ENCODE measurements at places on chromosomes 3 and 15.
A peak's percentile ranks its signal among the peaks of the same experiment; 100 is the strongest.

DNA sequence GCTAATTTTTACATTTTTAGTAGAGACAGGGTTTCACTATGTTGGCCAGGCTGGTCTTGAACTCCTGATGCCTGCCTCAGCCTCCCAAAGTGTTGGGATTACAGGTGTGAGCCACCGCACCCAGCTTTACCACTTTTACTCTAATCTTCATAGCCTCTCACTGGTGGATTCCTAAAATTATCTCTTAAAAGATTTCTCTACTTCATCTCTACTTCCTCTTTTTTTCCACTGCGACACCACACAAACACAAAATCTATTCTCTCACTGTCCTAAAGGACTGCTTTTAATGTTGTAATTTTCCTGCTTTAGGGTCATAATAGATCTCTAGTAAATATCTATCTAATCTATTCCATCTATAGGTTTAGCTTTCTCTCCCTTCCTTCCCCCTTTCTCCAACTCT lies 34.0 kb upstream of the TBL1XR1 start:
- no peak for DNase-seq

DNA sequence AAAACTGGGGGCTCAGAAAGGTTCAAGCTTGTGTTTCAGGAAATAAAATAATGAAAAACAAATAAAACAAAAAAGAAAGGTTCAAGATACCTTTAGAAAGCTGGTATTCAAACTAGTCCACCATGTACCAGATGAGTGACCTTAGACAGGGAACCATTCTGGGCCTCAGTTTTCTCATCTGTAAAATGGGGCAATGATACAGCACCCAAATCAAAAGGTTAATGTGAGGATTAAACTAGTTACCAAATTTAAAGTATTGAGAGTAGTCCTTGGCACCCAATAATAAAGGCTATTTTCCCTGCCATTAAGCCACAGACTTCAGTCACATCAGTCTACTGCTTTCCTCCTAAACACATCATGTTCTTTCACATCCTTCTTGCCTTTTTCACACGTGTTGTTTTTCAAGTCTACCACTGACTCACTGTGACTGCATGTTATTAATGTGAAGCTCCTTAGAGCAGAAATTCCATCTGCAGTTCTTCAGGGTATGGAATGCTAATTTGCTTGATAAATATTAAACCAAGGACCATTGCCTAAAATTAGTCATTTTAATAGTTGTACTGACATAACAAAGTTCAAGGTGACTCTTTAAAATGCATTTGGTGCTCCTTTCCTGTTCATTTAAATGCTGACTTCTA lies 19.9 kb downstream of the TAMM41 start:
- DNase-seq, result no peak

GRCh38 chr3:106522397-106522796 lies 653.6 kb upstream of the CBLB start:
- DNase-seq, result no peak

- DNase-seq, result no peak
Observed at GRCh38 chr3:195548987-195549386, 5.9 kb upstream of the PPP1R2 start.

- DNase-seq, result no peak
Observed at GRCh38 chr15:77981281-77982126, 96.0 kb downstream of the TBC1D2B start.

GRCh38 chr3:161560008-161560637 lies 63.5 kb downstream of the OTOL1 start:
- peak; percentile 28 for DNase-seq

GRCh38 chr3:37124435-37124834 lies 49.9 kb downstream of the LRRFIP2 start:
- DNase-seq, result no peak

- no peak for DNase-seq
Observed at GRCh38 chr3:101179637-101180036, 140.7 kb downstream of the IMPG2 start.

GRCh38 chr15:63530752-63531299 lies 26.4 kb downstream of the USP3 start:
- no peak for DNase-seq

- DNase-seq, result peak; percentile 24
Observed at GRCh38 chr3:50271314-50271936, 2.5 kb downstream of the SEMA3B start.

- DNase-seq, result no peak
Observed at GRCh38 chr3:160444411-160444810, 5.2 kb downstream of the TRIM59 start.

GRCh38 chr15:76327191-76328105 lies 9.1 kb upstream of the ISL2 start:
- DNase-seq, result no peak

DNA sequence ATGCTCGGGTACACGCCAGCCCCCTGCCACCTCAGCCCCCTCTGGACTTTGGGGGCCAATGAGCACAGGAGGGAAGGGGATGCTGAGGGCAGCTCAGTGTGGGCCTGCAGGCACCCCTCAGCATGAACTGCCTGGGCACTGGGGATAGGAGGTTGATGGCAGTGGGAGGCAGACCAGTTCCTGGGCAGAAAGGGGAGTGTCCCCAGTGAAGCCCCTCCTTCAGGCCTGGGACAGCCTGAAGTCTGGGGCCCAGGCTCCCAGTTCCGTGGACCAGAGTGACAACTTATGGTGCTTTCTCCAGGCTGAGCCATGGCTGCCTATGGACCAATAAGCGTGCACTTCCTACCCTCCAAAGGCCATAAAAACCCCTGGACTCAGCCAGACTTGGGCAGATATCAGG lies 63.3 kb upstream of the IMPG2 start:
- no peak for DNase-seq

DNA sequence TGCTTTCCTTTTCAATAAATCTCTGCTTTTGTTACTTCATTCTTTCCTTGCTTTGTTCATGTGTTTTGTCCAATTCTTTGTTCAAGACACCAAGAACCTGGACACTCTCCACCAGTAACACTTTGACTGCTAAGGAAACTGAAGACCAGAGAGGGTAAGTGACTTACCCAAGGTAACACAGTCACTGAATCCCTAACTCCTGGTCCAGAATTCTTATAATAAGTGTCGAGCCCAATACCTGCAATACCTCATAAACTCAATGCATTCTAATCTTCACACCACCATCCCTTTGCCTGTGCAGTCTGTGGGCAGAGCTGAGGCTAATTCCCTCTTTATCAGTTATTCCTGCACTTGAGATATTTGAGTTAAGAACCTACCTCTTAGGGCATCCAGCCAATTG lies 237.8 kb downstream of the UACA start:
- no peak for DNase-seq

DNA sequence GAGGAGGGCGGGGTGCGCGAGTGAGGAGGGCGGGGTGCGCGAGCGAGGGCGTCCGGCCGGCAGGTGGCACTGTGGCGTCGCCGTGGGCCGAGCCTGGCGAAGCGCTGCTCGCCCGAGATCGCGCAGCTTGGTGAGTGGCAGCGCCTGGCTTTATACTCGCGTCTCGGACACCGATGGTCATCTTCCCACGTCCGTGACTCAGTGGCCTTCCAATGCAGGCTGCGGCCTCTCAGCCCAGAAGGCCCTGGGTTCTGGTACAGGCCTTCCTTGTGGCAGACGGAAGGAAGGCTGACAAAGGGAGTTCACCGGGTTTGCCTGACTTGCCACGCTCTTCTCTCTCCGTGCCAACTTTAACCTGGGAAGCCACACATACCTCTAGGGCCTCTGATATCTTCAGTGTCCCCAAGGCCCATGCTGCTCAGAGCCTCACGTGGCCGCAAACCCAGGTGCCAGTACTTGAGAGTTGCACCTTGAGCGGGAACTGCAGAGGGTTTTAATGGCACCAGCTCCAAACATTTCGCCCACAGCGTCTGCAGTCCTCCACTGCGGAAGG lies 195.3 kb upstream of the LYSMD4 start:
- DNase-seq, result peak; percentile 82

GRCh38 chr15:76342382-76343201 lies 6.0 kb downstream of the ISL2 start:
- no peak for DNase-seq

GRCh38 chr3:78868570-78868969 lies 899.2 kb downstream of the ROBO1 start:
- no peak for DNase-seq

DNA sequence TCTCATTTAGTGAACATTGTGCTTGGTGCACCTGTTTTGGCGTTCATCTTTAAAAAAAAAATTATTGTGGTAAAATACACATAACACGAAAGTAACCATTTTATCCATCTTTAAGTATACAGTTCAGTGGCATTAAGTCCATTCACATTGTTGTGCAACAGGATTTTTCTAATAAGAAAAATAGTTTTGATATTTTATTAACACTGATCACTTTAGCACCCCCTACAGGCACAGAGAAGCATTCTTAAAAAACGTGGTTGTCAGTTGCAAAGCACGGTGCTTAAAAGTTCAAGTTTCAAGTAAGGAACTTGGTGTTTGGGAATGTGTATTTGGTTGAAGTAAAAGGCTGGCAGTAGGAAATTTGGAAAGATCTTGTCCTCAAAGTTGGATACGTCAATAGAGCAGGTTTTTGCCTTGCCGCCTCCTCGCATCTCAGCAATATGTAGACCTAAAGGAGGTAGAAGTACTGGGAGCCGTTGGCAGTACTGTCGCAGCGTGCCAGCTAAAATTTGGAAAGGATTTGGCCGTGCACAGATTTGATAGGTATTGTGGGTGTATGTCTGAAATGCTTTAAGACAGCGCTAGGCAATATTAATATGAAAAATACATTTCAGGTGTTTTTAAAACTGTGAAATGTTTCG lies 110.4 kb downstream of the LRRC28 start:
- no peak for DNase-seq

GRCh38 chr15:79296583-79296982 lies 14.1 kb downstream of the ANKRD34C start:
- DNase-seq, result no peak

DNA sequence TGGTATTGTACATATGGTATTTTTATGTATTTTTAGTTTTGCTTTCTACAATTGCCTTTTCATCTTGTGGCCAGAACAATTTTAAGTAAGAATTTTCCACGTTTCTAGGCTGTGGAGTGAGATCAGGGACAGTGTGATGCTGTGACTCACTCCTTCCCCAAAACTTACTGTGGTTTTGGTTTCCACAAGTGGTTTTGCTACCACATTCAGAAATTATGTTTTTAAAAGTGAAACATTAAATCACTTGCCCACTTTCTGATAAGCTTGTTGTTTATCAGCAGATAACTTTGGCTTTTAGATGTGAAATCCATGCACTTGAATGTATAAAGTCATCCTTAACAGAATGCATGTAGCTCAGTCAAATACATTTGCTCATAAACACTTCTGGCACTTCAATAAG lies 192.2 kb upstream of the THRB start:
- no peak for DNase-seq

DNA sequence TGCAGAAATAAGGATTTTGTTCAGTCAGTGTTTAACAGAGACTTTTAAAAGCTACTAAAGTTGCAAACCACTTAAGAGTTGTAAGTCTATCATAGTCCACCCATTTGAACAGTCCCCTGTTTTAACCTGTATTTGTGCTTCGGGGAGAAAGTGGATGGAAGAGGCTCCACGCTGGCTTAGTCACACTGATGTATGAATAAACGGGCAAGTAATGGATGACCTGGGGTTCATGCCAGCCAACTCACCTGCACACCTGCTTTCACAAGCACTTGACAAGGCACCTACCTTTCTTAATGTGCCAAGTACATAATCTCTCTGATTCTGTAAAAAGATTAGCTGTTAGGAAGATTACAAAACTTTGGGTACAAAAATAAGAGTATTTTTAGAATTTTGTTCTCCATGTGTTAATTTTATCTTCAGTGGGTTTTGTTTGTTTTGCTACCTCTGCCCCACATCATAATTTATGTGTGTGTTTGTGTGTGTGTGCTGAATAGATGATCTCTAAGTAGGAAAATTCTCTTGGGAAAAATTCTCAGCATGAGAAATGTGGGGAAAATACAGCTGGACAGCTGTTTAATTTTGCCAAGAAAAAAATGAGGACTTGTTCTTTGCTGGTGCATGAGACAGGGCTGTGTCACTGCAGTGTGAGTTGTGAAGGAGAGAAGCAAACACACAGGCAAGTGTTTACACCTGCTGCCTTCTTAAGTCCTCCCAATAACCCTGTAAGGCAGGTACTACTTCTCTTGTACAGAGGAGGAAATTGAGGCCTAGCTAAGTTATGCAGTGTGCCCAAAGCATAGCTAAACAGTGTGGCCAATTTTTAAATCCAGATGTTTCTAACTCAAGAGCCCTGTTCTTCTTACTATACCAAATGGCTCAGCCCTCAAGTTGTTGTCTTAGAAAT lies 181.2 kb upstream of the IL12A start:
- DNase-seq, result no peak

DNA sequence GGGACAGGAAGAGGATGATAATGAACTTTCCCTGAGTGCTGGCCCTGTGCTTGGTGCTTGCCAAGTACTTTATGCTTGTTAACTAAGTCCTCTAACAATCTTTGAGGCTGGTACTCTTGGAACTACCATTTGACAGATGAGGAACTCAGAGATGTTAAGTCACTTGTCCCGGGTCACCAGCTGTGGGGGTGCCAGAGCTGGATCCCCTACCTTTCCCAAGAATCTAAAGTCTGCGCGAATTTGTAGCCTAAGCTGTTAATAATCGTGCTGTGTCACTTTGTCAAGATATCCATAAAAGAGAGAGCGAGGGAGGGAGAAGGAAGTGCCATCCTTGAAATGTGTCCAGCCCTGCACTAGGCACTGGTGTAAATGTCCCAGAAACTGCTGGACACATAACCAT lies 19.0 kb upstream of the ACOX2 start:
- no peak for DNase-seq

- no peak for DNase-seq
Observed at GRCh38 chr15:74626752-74627692, 11.4 kb downstream of the CLK3 start.

DNA sequence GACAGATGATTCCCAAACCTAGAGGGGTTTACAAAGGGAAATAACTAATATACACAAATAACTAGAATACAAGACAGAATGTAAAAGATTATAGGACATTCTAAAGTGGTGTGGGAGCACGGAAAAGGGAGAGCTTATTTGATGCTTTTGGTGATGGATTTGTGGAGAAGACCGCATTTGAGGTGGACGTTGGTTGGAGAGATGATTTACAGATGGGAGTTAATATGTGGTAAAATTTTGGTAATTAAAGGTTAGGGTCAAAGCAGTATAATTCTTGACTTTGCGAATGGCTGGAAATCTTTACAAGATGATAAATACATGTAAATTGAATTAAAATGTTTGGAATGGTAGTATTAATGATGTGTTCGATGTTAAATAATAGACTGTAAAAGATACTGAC lies 1.2 kb downstream of the KNL1 start:
- no peak for DNase-seq

GRCh38 chr3:6799264-6799915 lies 61.5 kb upstream of the GRM7 start:
- no peak for DNase-seq

DNA sequence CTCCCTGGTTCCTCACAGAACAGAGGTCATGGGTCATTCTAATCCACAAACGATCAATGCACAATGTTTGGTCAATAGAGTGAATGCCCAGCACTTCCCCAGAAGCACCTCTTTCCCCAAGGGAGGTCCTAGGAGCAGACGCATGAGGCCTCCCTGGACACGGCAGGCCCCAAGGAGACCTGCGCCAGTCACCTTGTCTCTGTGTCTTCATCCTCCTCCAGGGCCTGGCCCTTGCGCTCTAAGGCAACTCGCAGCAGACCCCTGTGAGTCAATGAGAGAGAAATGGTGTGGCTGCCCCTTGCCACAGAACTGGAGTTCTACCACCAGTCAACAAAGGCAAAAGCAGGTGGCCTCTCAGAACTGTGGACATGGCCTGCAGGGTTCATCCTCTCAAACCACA lies 18.1 kb downstream of the ALS2CL start:
- DNase-seq, result peak; percentile 6

- DNase-seq, result no peak
Observed at GRCh38 chr15:51367322-51367976, 26.0 kb downstream of the GLDN start.

- DNase-seq, result no peak
Observed at GRCh38 chr3:122314228-122314876, 10.7 kb upstream of the CSTA start.

- no peak for DNase-seq
Observed at GRCh38 chr15:37014137-37014536, 86.2 kb downstream of the MEIS2 start.
